ENCODE measurements at places on chromosomes 11 and 22.

- no peak for DNase-seq
Measured at GRCh38 chr11:134478611-134479010, 66.6 kb upstream of the B3GAT1 start.

- DNase-seq, result no peak
Measured at GRCh38 chr11:34337016-34337415, 20.8 kb downstream of the ABTB2 start.

DNA sequence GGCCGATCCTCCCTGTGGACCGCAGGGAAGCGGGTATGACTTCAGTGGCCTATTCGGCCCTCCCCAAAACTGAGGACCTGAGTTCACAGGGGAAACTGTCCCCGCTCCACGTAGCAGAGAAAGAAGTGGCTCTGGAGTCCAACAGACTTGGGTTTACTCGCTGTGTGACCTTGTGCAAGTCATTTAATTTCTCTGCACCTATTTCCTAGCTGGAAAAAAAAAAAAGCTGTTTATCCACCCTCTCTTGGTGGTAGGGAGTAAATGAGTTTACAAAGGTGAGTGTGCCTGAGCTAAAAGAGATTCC is 2.2 kb downstream of the SPON1 start:
- DNase-seq, result no peak

DNA sequence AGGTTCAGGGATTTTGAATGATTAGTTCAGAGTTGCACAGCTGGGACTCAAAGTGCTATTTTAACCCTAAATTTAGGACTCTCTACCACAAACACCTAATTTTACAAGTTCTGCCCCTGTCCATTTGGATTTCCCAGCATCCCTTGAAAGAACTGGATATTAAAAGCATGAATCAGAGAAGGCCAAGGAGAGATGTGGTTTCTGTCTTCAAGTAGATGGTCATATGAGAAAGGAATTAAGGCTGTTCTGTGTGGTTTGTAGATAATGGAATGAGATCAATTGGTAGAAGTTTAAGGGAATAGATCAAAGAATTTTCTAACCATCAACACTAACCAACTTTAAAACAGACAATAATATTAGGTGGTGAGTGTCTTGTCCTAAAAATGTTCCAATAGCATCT is 106.4 kb upstream of the TENM4 start:
- no peak for DNase-seq

- no peak for DNase-seq
Measured at GRCh38 chr11:39786682-39787081, 1672.8 kb downstream of the LRRC4C start.

GRCh38 chr11:114131461-114131864 is 72.0 kb downstream of the ZBTB16 start:
- no peak for DNase-seq

DNA sequence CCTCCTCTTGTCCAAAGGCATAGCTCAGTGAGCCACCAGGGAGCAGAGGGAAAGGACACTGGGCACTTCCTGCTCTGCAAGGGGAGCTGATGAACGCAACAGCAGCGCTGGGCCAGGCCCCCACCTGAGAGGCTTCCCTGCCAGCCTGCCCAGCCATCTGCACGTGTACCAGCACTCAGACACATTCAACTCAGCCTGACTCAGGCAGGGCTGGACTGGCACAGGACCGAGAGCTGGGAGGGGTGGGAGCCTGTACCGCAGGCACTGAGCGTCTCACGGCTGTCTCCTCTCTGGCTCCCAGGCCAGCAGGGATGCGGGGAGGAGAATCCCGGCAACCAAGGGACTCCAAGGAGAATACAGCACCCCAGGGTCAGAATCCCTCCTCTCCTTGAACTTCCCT is 411.8 kb downstream of the CTTN start:
- no peak for DNase-seq

- DNase-seq, result no peak
Measured at GRCh38 chr11:41246399-41246745, 213.1 kb downstream of the LRRC4C start.

GRCh38 chr11:113331441-113331840 is 17.1 kb downstream of the TTC12 start:
- DNase-seq, result no peak

DNA sequence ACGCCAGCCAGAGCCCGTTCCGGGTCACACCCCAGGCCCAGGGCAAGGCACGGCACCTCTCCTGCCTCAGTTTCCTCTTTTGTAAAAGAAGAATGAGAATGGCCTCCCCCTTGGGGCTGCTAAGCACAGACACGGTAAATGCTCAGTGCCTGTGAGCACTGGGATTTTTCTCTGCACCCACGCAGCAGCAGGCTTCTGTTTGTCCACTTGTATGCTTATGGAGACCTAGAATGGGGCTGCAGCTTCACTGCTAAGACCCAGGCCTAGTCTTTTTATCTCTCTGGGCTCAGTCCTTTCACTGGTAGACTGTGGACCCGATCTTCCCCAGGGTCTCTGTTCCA is 1327.9 kb downstream of the TBC1D22A start:
- DNase-seq, result no peak

DNA sequence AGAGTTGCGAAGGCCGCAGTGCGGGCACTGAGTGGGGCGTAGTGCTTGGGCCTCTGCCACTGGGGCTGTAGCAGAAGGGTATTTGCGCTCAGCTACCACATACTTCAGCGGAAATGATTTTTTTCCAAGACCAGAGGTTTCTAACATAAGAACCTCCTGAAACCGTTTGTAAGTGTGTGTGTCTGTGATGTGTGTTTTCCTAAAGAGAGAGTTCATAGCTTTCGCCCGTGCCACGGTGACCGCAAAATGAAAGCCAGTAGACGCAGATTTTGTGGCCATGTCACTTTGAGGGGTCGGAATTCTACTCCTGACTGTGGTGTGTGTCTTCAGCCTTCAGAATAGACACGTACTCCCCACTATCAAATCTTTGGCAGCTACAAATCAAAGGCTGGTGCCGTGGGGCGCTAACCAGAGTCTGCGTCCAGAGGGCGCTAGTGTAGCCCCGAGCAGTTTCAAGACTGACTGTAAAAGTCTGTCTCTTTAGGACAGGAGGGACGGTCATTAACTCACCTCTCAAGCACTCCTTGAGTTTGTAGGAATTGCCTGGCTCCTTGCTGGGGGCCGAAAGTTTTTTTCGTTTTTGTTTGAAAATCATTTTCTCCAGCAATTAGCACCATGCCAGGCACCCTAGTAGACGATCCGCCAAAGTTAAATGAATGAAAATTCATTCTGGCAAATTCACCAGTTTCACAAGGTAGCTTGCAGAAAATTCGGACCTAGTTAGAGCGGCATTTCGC is 2.5 kb upstream of the CALCA start:
- DNase-seq, result no peak

DNA sequence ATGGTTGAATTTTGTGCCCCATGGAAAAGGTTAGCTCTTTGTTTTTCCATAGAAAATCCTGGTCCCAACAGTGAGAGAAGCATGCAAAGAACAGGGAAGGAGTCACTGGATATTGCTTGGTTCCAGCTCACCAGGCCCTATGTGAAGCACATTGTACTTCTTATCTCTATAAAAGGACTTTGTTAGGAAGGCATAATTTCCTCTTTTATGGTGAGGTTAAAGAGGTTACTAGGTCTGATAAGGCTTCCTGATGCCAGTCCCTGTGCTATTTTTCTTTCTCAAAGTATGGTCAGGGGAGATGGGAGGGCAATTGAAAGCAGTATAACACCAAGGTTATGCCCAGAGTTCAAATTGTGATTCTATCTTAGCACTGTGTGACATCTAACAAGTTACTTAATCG is 162.6 kb downstream of the KIF18A start:
- DNase-seq, result no peak

GRCh38 chr11:119416606-119417580 is 6.1 kb downstream of the THY1 start:
- DNase-seq, result no peak

DNA sequence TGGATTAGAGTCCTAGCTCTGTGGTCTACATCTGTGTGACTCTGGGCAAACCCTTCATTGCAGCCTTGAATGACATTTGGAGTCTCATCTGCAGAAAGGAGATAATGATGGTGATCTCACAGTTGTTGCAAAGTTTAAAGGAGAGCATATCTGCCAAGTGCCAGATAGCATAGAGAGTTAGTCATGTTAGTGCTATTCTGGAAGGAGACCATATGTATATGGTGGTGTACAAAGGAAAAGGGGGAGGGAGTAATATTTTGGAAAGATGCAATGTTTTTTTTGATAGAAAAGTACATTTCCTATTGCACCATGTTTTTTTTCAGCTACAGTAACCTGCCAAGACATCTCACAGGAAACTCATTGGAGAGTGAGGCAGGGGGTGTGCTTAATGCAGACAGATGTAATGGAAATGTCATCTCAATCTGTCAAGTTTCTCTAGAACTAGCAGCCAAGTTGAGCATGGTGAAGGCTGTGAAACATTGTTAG is 92.1 kb upstream of the NARS2 start:
- no peak for DNase-seq

- no peak for DNase-seq
Measured at GRCh38 chr11:101466352-101466751, 117.5 kb downstream of the TRPC6 start.

- DNase-seq, result no peak
Measured at GRCh38 chr22:17098379-17098819, 13.6 kb downstream of the IL17RA start.

DNA sequence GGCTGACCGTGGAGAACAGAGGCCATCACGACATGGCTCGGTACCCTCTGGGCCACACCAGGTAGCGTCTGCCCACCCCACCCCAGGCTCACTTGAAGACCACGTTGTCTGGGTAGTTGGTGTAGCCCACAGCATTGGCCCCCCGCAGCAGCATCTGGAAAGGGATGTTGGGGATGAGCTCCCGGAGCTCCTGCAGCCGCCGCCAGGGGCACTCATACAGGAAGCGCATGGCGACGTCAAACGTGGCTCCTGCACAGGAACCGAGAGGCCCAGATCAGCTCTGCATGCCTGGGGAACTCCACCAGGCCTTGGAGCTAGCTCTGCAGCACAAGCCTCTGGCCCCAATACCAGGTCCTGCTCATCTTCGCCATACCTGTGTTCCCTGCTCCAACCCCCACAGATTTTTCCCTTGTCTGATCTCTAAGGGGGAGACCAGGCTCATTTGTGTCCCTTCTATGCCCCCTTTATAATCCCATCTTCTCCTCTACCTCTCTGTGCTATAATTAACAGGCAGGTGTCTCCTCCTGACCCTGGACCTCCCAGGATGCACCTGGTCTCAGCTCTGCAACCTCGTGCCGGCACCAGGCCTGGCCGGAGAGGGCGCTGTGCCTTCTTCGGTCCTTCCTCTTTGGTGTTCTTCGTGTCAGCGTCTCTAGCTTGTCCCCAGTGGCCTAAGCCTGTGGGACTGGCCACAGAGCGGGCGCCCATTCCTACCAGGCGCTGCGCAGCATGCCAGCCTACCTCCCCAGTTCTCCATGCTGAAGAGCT is 5.0 kb upstream of the LRFN4 start:
- no peak for DNase-seq

DNA sequence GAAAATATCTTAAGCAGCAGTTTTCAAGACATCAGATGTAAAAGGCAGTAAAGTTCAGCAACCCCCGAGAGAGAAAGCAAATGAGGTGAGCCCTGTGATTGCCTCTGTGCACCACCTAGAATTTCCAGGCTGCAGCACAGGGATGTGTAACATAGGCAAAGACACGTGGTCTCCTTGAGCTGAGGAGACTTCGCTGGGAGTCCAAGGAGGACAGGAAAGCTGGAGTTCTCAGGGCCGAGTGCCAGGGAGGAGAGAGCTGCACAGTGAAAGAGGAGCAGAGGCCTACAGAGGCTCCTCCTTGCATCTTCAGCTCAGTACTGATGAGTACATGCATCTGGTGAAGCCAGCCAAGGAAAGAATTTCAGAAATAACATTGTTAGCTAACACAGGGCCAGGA is 17.6 kb upstream of the TOLLIP start:
- no peak for DNase-seq

GRCh38 chr11:1067812-1068496 is 6.7 kb upstream of the MUC2 start:
- no peak for DNase-seq

GRCh38 chr11:5809122-5809519 is 397 bp downstream of the OR52N2 start:
- no peak for DNase-seq

DNA sequence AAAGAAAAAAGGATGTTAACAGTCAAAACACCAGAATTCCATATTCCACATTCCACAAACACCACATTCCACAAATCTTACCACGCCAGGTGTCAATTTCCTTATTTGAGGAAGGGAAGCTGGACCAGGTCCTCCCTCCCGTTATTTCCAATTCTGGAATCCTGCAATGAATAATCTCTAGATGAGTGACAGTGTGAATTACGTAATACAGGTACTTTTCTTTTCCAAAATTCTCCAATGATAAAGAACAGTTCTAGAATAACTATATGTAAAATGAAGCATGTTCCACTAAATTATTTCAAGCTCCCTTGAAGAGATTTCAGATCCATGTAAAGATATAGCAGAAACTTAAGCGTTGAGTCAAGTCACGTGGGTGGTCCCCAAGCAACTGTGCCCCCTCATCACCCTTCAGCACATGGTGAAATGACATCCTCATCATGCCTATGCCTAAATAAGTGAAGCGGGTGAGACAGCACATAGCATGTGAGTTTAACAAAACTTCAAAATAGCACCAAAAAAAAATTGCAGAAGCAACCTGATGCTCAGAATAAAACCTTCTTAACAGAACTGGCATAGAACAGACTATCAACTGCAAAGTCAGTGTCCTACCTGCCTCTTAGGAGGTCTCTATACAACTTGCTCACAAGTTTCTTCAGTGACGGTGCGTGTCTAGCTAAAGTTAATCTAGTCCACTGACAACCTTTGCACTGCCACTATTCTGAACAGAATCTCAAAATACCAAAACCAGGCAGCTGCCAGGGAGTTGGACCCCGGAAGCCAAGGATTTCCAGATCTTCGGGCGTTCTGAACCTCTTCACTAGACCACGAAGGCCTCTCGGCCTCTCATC is 876 bp downstream of the NFRKB start:
- DNase-seq, result no peak

GRCh38 chr11:34354782-34355181 is 3.0 kb downstream of the ABTB2 start:
- DNase-seq, result no peak

GRCh38 chr11:134781380-134781866 is 369.4 kb upstream of the B3GAT1 start:
- DNase-seq, result no peak

GRCh38 chr11:47667135-47667534 is 24.8 kb upstream of the MTCH2 start:
- DNase-seq, result no peak

DNA sequence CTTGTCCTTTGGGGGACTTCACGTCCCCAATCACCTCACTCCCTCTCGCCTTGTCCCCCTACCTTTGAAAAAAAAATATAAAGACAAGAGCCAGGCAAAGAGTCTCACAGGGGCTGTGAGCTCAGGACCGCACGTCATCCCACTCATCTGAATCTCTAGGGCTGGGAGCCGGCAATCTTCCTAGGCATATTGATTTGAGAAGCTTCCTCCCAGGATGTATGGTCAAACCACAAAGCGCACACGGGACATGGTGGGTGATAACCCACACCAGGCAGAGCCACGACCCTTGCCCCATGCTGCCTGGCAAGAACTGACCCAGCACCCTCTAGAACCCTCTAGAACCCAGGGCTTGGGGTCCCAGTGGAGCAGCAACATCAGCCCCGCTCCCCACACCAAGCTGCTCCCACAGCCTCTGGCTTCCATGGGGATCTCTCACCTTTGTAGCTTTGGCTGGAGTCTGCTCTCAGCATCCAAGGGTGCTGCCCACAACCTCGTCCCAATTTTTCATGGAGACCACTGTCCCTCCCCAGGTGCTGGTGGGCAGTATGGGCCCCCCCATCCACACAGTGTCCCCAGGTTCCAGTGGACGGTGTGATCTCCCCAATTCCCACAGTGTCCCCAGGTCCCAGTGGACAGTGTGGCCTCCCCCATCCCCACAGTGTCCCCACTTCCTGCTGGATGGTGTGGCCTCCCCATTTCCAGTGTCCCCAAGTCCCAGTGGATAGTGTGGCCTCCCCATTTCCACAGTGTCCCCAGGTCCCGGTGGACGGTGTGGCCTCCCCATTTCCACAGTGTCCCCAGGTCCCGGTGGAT is 85.2 kb upstream of the FGF3 start:
- DNase-seq, result no peak

Data from stimulated activated CD8-positive, alpha-beta memory T cell treated with anti-CD3 and anti-CD28 coated beads, Interleukin-4, amount 100 ng/mL, for 4 hours (primary cell).